ENCODE measurements at places on chromosomes 2 and 18.

DNA sequence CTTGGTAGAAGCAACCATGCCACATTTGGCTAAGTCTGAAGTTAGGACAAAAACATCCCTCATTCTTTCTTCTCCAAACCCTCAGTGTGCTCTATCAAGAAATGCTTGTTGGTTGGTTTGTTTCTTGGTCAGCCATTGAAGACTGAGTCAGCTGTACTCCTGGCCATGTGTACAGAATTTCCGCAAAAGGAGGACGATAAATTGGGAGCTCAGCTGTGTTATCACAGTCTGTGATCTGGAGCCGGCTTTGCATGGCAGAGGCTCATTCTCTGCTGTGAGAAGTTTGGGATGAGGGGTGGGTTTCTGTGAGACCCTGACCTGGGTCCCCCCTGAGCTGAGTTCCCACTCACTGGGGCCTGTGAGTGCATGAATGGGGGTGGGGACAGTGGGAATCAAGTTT, 26.3 kb upstream of the E2F6 start:
- no peak for DNase-seq

DNA sequence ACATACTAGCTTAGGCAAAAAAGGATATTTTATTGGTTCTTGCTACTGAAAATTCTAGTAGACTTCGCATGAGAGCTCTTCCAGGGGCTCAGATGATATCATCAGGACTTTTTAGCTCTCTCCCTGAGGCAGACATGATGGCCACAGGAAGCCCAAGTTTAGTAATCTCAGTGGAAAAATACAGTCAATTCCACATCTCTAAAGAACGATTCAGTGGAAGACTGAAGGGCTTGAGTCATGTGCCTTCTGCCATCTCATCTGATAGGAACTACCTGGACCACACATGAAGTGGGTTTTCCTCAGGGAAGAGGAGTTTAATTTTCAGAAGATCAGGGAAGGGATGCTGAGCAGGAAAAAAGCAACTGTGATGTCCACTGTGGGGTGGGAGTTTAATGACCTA, 117.3 kb downstream of the TTC27 start:
- no peak for DNase-seq

DNA sequence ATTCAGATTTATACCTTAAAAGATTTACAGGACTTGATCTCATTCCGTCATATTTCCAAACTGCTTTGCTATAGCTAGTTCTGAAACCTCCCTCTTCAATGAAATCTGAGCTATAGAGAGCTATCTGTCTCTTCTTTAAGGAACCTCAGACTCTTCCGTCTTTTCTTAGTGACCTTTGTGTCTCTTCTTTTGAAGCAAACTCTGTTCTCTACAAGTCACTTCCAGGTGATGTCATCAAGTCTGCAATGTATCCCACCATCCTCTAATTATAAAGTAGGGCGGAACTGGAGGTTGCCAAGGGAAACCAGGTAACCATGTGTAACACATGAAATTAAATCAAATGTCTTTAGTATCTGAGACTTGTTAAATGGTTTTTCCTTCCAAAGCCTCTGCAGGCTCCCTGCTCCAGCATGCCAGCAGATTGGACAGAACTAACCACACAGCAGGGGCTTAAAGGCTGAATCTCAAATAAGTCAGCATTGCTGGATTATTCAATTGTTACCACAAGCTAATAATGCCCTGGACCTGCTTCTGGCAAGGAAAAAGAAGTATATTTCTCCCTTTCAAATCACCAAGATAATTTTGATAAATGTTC, 41.2 kb upstream of the PEX13 start:
- DNase-seq: no peak

DNA sequence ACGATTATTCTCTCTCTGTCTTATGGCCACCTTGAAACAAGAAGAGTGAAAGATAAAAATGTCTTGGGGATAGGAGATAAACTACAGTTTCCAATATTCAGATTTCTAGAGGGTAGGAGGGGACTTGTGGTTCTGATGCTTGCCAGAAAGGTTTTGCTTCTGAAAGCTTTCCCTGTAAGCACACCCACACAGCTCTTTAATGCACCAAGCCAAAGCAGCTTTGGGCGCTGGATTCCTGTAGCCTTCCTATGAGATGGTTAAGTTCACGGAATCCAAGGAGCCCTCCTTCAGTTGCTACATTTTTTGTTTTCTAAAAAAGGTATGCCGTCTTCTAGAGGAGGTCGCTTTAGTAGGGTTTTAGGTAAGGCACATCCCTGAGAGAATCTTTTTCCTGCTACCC, 4.9 kb downstream of the LRRTM1 start:
- no peak for DNase-seq

DNA sequence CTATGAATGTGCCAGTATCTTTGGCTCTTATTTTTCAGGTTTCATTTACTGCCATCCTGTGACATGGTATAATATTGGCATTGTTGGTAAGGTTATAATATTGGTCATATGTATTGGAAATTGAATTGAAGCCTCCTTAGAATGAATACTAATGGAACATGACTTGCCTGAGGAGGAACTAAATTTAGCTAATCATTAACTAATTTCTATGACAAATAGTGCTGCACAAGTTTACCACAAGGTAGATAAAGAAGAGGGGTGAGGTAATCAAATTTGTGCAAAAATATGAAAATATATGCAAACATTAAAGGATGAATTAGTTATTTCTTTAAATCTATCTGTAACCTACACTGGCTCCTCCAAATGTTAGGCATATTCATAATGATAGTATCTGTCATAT, 43.2 kb upstream of the ORC2 start:
- no peak for DNase-seq

DNA sequence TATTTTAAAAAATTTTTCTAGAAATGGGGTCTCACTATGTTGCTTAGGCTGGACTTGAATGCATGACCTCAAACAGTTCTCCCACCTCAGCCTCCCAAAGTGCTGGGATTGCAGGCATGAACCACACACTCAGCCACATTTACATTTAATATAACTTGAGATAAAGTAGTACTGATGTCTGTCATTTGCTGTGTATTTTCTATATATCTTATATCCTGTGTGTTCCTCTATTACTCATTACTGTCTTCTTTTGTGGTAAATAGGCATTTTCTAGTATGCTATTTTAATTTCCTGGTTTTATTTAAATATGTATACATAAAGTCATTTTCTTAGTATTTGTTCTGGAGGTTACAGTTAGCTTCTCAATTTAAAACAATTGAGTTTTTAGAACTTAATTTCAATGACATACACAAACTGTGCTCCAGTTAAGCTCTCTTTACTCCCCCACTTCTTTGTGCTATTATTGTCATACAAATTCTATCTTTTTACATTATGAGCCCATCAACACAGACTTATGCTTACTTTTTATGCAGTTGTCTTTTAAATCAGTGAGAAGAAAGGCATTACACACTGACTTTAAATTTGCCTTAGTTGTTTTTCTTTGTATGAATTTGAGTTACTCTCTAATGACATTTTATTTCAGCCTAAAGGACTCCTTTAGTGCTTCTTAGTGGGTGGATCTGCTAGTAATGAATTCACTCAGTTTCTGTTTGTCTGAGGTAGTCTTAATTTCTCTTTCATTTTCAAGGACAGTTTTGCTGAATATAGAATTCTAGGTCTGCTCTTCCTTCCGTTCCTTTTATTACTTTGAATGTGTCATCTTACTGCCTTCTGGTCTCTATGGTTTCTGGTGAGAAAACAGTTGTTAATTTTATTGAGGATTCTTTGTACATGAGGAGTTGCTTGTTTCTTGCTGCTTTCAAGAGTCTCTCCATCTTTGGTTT, 6.2 kb upstream of the INPP4A start:
- no peak for DNase-seq

- DNase-seq: no peak
These were observed 76.4 kb upstream of the MGAT5 start for GRCh38 chr2:134177351-134177931.

DNA sequence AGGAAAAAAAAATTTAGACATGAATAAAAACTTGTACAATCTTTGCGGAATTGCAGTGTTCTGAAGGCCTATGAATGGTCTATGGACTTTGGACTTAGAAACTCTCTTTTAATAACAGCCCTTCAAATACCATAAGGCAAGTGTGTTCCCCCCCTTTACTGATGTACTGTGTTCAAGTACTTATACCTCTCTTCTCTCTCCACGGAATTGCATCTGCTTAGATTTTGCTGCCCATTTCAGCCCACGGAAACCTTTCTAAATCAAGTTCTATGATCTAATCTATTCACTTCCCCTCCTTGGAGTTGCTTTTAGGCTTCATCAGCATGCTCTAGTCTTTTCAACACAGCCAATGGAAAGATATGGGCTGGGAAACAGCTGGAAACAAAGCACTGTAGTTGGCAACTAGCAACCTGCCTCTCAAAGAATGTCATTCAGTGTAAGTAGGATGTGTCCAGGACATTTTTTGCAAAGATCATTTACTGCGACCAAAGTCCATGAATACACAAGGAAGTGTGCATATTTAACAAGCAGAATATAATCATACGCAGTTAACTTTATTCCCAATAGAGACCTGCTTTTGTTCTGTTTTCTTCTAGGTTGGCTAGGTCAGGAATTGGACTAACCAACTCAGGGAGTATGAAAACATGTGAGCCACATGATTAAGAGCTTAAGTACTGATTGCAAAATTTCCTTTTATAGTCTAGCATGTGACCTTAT, 58.0 kb downstream of the SLC40A1 start:
- no peak for DNase-seq

All from NCI-H2107 (cell line).